Hepatic stellate cell (primary cell): ENCODE measurements at places on chromosomes 11 and 22.
A peak's percentile ranks its signal among the peaks of the same experiment; 100 is the strongest.

- DNase-seq: no peak
Measured at GRCh38 chr22:39472570-39473556, 16.1 kb downstream of the MGAT3 start.

DNA sequence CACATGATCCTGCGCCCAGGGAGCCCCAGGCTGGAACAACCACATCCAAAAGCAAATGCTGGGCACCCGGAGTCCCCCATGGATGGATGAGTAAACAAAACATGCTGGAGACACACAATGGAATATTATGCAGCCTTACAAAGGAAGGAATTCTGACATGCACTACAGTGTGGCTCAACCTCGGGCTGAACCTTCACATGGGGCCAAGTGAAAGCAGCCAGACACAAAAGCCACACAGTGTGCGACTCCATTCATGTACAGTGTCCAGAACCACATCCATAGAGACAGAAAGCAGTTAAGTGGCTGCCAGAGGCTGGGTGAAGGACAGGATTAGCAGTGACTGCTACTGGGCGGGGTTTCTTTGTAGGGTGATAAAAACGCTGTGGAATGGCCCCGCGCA lies 10.1 kb downstream of the POLR3H start:
- no peak for DNase-seq

DNA sequence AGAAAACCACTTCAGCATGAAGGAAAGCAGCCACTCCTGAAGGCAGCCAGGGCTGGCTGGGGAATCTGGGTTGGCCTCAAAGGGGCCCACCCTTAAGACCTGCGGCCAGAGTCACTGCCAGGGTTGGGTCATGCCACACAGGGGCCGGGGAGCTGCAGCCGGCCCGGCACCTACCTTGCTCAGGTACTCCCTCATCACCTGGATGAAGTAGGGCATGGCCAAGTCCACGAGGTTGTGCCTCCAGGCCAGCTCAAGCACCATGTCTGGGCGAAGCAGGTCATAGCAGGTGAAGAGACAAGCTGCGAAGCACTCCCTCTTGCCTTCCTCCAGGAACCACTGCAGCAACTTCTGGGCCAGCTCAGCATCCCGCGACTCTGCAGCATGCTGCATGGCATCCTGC lies 4.7 kb upstream of the SLC25A1 start:
- DNase-seq: no peak

DNA sequence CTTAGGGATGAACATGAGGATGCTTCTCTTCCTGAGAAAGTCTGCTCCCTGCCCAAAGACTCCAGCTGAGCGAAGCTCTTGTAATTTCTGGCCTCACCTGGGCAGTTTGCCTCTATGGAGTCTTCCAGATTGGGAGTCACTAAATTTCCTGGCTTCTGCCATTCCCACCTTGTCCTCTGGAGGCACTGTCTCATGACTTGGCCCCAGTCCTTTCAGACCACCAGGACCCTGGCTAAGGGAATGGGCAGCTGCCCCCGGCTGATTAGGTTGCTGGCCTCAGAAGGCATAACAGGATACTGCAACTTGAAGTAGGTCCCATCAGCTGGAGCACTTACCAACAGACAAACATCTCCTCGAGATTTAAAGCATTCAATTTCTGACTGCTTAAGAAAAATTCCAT lies 128.1 kb upstream of the SPON1 start:
- no peak for DNase-seq

DNA sequence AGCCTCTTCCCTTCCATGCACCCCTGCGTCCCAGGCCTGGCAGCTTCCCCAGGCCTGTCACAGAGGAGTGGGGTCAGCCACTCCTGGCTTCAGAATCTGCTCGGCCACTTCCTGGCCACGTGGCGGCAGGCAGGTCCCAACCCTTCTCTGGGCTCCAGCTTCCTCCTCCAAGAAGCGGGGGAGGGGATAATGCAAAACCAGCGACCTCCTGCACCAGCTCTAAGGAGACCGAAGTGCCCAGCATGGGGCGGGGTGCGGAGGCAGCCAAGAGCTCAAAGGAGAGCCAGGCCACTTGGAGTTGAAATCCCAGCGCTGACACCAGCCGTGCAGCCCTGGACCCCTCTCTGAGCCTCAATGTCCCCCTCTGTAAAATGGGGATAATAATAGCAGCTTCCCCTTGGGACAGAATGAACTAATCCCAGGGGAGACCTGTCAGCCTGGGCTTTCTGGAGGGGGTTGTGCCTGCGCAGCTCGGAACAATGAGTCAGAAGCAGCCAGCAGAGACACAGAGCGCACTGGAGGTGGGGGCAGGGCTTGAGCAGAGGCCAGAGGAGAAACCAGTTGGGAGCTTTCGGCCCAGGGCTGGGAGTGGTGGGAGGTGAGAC lies 22.8 kb upstream of the PICK1 start:
- DNase-seq: peak; percentile 99

- no peak for DNase-seq
Measured at GRCh38 chr11:93548679-93549319, 5.6 kb upstream of the SMCO4 start.

DNA sequence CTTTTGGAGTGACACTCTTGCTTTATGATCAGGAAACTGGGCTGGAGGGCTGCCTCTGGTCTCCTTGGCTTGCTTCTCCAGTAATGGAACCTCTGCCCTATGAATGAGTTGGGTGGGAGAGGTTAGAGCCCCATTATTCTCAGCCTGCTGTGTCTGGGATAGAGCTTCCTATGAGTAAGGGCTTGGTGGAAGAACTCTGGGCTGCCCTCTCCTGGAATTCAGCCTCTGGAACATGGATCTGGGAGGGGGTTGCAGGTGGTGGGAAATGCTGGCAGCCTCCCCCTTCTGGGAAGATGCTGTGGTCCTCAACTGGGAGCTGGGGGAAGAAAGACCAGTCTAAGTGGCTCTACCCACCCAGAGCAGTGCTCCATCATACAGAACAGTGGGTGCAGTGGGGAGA lies 81.8 kb upstream of the SYN3 start:
- no peak for DNase-seq

- no peak for DNase-seq
Measured at GRCh38 chr11:120547316-120547715, 35.8 kb downstream of the GRIK4 start.

GRCh38 chr11:9982127-9982795 lies 311.8 kb downstream of the SBF2 start:
- peak; percentile 8 for DNase-seq

- DNase-seq: no peak
Measured at GRCh38 chr22:28894334-28894733, 11.0 kb downstream of the ZNRF3 start.

DNA sequence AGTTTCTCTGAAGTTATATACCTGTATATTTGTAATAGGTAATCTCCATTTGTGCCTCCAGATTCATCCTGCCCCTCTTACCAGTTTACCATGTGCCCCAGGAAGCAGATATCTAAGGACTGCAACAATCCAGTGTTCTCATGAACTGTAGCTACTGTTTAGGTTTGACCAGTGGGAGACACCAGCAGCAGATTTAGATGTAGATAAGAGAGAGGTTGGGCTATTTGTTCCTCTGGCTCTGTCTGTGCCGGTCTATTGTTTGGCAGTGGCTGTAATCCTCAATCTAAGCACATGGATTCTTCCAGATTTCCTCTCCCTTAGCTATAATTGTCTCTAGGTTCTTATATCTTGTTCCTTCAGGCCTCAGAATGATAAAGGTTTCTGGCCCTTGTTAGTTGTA lies 88.4 kb downstream of the ANO3 start:
- DNase-seq: no peak

GRCh38 chr11:120952461-120953434 lies 71.2 kb upstream of the TBCEL start:
- peak; percentile 72 for DNase-seq

DNA sequence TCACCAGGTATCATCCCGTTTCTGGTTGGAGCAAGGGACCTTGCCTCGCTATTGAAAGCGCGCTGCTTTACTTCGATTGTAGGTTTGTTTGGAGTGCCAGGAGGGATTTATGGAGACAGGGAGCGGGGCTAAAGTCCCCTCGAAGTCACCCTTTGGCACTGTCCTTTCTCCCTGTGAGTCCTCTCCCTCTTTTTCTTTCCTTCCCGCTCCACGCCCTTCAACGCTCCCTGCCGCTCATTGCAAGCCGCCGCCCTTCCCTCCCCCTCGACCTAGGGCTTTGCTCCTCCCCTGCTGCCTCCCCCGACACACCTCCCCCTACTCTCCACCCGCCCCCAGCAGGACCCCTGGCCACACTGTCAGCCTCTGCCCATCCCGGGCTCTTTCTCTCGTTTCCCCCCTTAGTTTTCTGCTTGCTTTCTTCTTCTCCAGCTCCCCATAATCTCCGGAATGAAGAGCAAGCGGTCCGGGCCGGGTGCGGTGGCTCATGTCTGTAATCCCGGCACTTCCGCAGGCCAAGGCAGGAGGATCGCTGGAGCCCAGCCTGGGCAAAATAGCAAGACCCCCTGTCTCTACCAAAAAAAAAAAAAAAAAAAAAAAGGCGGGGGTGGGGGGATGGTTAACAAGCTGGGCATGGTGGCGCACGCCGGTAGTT lies 41.0 kb downstream of the AHNAK start:
- no peak for DNase-seq

- DNase-seq: no peak
Measured at GRCh38 chr11:131592734-131593133, 222.3 kb downstream of the NTM start.

DNA sequence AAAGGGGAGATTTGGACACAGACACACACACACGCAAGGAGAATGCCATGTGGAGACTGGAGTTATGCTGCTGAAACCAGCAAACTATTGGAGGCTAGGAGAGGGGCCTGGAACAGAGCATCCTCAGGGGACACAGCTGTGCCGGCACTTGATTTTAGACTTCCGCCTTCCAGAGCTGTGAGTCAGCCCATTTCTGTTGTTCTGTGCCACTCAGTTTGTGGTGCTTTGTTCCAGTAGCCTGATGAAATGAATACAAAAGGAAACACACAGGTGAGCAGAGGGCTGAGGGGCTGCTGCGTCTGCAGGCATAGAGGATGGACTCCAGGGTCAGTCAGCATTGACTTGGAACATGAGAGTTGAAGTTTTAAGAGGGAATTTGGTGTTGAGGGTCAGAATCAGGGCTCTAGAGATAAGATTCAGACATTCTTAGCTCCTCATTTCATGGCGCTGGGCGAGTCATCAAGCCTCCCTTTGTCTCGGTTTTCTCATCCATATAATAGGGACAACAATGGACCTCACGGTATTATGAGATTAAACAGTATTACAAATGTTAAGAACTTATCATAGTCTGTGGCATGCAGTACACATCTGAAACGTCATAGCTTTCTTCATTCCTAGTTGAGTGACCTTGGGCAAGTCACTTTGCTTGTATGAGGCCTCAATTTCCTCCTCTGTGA lies 191.0 kb downstream of the MIAT start:
- peak; percentile 19 for DNase-seq

- no peak for DNase-seq
Measured at GRCh38 chr11:114128399-114128798, 68.9 kb downstream of the ZBTB16 start.

DNA sequence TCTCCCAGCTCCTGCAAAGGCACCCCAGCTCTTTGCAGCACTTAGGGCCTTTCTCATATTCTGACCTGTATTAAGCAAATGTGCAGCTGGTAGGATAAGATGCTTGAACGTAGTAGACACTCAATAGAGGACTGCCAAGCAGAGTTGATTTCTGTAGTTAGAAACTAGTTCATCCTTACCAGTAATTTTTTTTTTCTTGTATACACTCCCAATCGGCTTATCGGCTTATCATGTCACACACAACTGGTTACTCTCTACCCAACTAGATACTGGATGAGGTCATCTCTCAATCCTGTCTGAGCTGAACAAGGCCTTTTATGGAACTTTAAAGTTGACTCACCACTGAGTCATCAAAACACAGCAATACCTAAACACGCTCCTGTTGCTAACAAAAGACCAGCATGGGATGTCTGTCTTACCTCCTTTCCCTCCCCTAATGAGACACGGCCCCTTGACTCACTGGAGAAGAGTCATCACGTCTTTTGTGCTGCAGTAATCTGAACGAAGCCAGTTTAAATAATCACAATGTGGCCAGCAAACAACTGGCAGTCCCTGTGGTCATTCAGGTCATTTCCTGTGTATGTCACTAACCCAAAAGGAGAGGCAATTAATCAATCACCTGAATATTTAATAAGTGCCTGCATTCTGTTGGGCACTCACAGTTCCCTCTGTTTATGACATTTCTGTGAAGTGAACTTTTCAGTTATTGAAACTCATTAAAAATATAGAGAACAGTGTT lies 7.5 kb upstream of the WEE1 start:
- DNase-seq: peak; percentile 86

- peak; percentile 43 for DNase-seq
Measured at GRCh38 chr11:131889146-131889577, 518.7 kb downstream of the NTM start.

GRCh38 chr11:120385655-120386054 lies 49.4 kb downstream of the ARHGEF12 start:
- DNase-seq: no peak

- no peak for DNase-seq
Measured at GRCh38 chr11:33507967-33508366, 192.7 kb downstream of the C11orf91 start.

- no peak for DNase-seq
Measured at GRCh38 chr22:48832592-48832991, 995.1 kb downstream of the BRD1 start.
